ENCODE measurements at places on chromosomes 1 and 21.

DNA sequence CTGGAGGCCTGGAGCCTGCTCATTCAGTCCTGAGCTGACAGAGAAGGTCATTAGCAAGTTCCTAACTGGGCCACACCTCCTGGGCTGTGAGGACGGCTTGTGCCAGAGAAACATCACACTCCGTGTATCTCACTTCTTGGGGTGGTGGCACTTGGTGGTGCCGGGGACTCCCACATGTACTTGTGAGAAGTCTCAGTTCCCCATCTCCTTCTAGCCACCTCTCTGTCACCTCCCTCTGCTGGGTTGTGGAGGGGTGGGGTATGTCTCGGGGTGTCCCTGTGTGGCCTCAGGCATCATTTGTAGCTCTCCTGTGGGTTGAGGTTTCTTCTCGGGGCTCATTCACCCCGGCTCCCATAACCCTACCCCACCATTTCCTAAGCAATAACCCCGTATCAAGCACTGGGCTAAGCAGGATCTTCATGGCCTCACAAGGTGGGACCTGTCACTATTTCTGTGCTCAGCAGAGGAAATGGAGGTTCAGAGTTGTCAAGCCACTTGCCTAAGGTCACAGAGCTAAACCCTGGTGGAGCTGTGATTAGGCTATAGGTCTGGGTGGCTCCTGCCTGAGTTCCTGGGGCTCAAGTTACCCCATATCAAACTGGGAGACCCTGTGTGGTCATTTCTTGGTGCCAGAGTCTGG is 62.5 kb downstream of the UBIAD1 start:
- ATAC-seq: no peak

GRCh38 chr1:11970441-11971185 is 9.6 kb upstream of the MFN2 start:
- no peak for ATAC-seq

DNA sequence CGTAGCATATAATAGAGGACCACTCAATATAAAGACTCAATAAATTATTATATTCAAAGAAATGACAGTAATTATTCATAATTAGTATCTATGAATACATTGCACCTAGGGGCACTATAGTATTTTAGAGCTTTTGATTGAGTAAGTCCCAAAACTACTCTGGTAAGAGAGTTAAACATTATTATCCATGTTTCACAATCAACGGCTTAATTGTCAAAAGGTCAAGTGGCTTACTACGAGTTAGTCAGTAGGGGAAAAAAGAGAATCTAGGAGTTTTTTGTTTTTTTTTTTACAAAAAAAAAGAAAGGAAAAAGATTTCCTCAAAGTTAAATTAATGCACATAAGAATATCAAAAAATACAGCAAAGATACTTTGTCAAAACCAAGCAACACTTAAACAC is 20.4 kb upstream of the LAMC1 start:
- no peak for ATAC-seq

DNA sequence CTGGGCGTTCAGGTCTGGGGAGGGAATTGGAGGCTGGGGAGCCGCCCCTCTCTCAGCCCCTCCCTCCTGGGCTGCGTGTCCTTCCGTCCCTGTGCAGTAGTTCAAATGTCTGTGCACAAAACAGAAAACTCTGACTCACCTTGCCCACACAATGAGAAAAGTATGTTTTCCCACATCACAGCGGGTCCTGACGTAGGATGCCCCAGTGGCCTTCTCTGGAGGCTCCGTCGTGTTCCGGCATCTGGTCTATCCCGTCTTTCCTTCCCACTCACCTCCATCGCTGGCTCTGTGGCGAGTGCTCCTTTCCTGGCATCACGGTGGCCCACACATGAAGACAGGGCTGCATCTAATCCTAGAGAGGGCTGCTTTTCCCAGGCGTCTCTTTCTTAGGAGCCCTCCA is 224.0 kb downstream of the KAZN start:
- no peak for ATAC-seq

DNA sequence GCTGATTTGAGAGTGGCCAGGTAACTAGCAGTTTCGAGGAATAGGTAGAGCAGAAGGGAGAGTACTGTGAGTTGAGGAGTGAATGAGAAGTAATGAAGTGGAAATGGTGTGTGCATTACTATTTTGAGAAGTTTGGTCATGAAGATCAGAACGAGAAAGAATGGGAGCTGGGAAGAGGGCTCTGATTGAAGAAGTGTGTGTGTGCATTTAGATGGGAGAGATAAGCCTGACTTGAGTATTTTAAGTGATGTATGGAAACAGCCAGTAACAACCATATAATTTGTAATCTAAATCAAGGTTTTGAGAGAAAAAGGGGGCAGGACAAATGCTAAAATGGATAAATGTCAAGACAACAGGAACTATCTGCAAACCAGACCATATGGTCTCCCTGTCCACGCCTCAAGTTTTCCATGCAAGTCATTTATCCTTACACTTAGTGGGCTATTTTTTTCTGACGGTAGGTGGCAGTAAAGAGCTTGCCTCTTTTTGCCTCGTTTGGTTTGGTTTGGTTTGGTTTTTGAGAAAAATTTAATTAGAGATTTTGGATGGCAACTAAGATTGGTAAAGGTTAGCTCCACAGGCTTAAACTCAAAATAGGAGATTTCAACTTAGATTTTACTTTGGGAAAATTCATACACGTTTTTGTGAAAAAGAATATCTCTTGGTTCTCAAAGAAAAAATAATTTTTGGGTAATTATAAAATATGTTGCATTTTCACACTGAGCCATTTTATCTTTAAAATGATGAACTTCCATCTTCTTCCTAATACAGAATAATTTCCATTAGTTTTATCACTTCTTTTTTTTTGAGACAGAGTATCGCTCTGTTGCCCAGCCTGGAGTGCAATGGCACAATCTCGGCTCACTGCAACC is 9.5 kb upstream of the B3GALNT2 start:
- ATAC-seq: peak; percentile 63

GRCh38 chr1:43140583-43140982 is 31.5 kb downstream of the EBNA1BP2 start:
- ATAC-seq: no peak

GRCh38 chr1:155037851-155038441 is 4.3 kb downstream of the DCST1 start:
- ATAC-seq: no peak

DNA sequence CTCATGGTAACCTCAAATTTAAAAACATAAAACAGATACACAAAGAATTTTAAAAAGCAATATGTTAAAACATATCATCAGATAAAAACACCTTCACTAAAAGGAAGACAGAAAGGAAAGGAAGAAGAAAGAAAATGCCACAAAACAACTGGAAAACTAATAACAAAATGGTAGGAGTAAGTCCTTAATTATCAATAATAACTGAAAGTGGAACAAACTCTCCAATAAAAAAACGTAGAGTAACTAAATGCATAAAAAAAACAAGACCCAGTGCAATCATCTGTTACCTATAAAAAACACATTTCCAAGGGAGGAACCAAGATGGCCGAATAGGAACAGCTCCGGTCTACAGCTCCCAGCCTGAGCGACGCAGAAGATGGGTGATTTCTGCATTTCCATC is 47.1 kb upstream of the ACADM start:
- no peak for ATAC-seq

GRCh38 chr1:218344814-218345672 is at the start of gene TGFB2:
TSS of gene TGFB2 (plus strand) at chr1:218345336. CDS start at chr1:218346702, 1,366 bp downstream.
- peak; percentile 62 for ATAC-seq

- peak; percentile 51 for ATAC-seq
Measured at GRCh38 chr1:11736746-11737639, 1.1 kb downstream of the AGTRAP start.

- ATAC-seq: no peak
Measured at GRCh38 chr1:210505601-210506496, 177.1 kb downstream of the HHAT start.

GRCh38 chr1:1085911-1086841 is 12.1 kb upstream of the RNF223 start:
- no peak for ATAC-seq

All from activated T-helper 17 cell treated with anti-CD3 and anti-CD28 coated beads, Interleukin-2, amount 50 U/mL, for 72 hours (primary cell).